NCI-H1436 treated with DMSO at 0.1 percent for 48 hours (cell line): ENCODE measurements at places on chromosomes 6 and 20.

DNA sequence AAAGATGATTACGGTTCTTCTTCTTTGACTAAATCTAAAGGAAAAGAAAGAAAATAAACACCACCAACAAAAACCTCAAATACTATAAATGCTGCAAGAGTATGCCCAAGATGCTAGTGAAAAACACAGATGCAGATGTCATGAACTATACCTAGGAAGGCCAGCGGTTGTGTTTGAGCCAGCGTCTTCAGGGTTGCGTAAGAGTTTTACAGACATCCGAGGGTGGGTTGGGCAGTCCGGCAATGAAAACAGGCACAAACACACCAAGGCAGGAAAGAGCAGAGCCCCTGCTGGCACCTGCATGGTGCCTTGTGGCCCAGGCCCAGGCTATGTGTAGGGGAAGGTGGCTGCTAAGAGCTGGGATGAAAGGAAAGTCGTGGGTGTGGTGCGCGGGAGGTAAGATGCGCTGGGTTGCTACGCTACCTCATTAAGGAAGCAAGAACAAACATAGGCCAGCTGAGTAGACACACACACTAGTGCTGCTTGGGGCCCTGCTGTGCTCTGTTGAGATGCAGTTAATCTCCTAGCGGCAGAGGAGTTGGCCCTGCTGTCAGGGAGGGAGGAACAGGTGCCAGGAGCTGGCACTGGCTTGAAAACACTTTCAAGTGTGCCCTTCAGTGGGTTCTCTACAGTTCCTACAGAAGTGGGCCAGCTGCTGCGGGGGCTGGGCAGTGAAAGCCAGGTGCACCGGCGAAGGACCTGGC is 170.2 kb upstream of the PLN start:
- DNase-seq = peak; percentile 81

DNA sequence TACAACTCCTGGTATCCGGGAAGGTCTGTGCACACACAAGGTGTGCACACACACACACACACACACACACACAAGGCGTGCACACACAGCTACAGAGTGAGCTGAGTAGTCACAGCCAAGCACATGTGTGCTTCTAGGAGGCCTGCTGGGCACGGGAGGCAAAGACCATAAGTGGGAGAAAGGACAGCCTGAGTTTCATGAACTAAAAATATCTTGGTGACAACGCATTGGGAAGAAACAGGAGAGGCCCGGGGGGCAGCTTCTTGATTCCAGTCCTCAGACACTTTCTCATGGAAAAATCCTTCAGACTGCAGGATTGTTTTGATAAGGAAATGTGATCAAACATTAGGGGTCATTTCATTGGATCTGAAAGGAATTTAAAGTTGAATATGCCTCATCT is 2.6 kb downstream of the TRAF3IP2 start:
- DNase-seq = no peak

DNA sequence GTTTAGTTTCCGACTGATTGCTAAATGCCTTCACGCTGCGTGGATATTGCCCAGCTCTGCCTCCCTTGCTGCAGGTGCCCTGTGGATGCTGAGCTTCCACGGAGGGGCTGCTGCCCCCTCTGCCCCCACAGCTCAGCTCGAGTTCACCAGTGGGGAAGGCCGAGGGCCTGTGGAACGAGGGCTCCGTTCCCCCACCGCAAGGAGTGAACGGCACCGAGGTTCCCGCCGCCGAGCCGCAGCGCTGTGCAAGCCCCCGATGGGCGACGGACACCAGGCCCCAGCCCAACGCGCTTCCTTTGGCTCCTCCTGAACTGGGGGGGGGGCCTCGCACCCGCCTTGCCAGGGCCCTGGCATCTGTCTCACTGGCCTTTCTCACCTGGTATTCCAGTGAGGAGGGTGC is 17.7 kb downstream of the DLL1 start:
- no peak for DNase-seq

GRCh38 chr6:119002069-119002468 is 67.1 kb upstream of the MCM9 start:
- DNase-seq = no peak

- no peak for DNase-seq
Observed at GRCh38 chr6:161750686-161751085, 476.8 kb upstream of the AGPAT4 start.

- no peak for DNase-seq
Observed at GRCh38 chr6:112096901-112097300, 9.5 kb downstream of the FAM229B start.

GRCh38 chr20:50126662-50127061 is 13.7 kb upstream of the UBE2V1 start:
- no peak for DNase-seq

DNA sequence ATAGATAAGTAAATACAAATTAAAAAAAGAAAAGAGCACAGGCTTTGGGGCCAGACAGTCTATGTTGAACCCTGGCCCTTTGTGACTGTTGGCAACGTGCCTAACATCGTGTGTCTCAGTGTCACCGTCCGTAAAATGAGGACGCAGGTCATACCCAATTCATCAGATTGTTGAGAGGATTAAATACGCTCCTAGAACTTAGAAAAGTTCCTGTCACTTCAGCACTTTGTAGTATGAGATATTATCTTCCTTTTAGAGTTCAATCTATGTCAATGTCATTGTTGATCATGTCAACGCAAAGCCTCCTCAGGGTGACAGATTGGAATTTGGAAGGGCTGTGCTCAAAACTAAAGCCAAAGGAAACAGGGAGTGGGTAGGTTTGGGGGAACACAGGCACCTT is 21.7 kb downstream of the SERPINB1 start:
- DNase-seq = no peak

- DNase-seq = peak; percentile 2
Observed at GRCh38 chr6:5302995-5303622, 41.8 kb downstream of the FARS2 start.

- no peak for DNase-seq
Observed at GRCh38 chr20:20808016-20808415, 95.6 kb upstream of the RALGAPA2 start.

- DNase-seq = peak; percentile 64
Observed at GRCh38 chr20:62977613-62978560, 25.4 kb downstream of the SLC17A9 start.

DNA sequence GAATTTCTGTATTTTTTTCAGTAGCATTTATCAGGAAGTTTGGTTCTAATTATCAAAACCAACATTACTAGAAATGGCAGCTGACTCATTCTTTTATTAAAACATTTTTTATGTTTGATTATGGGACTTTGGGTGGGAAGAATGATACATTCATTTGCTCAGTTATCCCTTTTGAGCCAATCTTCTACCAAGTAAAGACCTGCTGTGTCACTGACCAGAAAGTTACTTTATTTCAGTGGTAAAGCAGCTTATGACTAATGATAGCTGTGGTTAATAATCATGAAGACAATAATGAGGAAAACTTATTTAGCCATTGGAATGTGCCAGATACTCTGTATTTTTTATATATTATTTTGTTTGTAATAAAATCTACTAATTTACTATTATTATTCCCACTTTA is 142.3 kb downstream of the FARS2 start:
- no peak for DNase-seq

- no peak for DNase-seq
Observed at GRCh38 chr20:59819496-59820203, 113.8 kb downstream of the SYCP2 start.

DNA sequence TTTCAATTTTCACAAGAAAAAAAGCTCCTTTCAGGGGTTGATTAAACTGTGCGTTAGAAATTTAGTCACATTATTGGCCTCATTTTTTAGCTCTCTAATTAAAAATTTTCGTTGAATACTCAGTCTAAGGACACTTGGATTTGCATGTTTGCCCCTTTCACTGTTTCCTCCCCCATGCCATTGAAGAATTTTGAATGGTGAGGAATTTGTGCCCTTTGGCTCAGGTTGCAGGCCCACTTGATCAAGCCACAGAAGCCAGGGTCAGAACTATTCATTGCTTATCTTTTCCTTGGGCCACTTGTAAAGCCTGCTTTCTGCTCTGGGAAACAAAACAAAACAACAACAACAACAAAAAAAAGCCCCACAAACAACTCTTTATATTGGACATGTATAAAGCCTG is 12.2 kb downstream of the LIN28B start:
- no peak for DNase-seq

- DNase-seq = no peak
Observed at GRCh38 chr6:55047451-55048044, 126.8 kb upstream of the HCRTR2 start.

- no peak for DNase-seq
Observed at GRCh38 chr20:11098888-11099287, 425.1 kb upstream of the JAG1 start.

GRCh38 chr6:143774347-143774746 is 68.8 kb upstream of the LTV1 start:
- no peak for DNase-seq

- DNase-seq = peak; percentile 53
Observed at GRCh38 chr6:83215131-83216047, 22.2 kb downstream of the RWDD2A start.

- DNase-seq = no peak
Observed at GRCh38 chr20:1754749-1755148, 97.2 kb upstream of the SIRPG start.

GRCh38 chr20:15487682-15488081 is 1085.6 kb downstream of the KIF16B start:
- no peak for DNase-seq

DNA sequence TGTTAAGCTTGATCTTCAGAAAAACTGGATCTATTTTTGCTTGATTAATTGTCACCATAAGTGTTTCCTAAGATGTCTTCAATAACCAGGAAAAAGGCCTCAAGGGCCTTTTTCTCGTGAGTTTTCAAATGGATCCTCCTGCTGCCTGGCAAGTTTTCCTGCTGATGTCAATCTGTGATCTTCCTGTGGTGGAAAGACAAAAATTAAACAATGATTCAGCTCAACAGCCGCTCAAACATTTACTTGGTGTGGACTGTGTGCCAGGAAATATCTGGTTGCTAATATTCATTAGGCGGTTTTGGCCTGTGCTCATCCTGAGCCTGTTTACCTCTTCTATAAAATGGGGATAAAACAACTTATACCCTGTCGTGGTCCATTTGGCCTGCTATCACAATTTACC is 35.4 kb upstream of the SSTR4 start:
- no peak for DNase-seq

DNA sequence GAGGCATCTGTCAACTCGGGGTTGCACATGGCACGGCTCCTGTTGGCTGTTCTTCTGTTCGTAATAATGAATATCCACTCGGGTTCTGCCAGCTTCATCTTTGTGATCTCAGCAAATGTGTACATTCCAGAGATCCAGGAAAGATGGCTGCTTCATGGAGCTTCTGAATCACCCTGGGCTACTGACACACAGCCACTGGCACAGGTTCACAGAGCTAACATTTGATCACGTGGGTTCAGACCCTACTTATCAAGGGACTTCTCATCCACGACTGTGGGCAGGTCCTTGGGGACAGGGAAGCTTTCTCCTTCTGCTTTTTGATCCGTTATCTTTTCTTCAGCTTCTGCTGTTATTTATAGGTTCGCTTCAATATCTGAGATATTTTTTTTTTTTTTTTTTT is 18.1 kb downstream of the PPP1R3G start:
- no peak for DNase-seq

- DNase-seq = no peak
Observed at GRCh38 chr6:130032758-130033340, 14.5 kb downstream of the L3MBTL3 start.

GRCh38 chr6:72411872-72412708 is 209.8 kb upstream of the KCNQ5 start:
- peak; percentile 47 for DNase-seq

DNA sequence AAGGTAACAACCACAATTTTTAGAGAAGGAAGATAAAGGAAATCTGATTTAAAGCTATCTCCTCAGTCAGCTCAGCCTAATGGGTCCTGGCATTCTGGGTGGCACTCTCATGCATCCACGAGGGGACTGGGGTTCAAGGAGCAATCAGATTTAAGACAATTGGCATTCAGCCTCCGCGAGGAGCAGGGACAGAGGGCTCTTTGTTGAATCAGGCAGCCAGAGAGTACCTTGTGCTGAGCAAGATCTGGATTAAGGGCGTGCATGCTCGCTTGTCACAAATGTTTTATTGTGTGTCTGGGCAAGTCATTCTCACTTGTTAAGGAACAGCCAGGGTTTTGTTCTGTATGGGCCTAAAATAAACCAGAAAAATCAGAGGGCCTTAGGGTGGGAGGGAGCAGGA is 475.3 kb upstream of the NRSN1 start:
- no peak for DNase-seq

- DNase-seq = no peak
Observed at GRCh38 chr20:23479043-23479442, 11.9 kb upstream of the CST8 start.

- DNase-seq = no peak
Observed at GRCh38 chr6:64266351-64266821, 630.8 kb downstream of the PHF3 start.

- no peak for DNase-seq
Observed at GRCh38 chr6:75363304-75363703, 78.7 kb upstream of the TMEM30A start.

GRCh38 chr6:35449287-35449881 is 2.8 kb upstream of the FANCE start:
- DNase-seq = peak; percentile 6

GRCh38 chr20:59455402-59456341 is 148.7 kb upstream of the PHACTR3 start:
- DNase-seq = no peak
